GM19239 (cell line): ENCODE measurements at places on chromosomes 1 and 21.

DNA sequence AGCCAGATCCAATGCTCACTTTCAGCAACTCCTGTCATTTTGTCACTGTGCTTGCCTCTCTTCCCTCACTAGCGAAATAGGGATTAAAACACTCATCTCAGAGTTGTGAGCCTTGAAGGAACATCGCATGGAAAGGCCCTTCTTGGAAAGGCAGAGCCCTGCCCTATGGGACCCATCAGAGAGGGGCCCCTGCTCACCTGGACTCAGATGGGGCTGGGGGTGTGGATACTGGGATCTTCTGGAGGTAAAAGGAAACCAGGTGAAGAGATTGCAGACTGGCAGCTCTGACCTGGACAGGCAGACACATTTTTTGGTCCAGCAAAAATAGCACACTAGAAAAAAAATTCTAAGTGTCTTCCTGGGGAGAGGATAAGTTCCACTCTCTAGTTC, 54.2 kb upstream of the EPS8L3 start:
- DNase-seq, result no peak

DNA sequence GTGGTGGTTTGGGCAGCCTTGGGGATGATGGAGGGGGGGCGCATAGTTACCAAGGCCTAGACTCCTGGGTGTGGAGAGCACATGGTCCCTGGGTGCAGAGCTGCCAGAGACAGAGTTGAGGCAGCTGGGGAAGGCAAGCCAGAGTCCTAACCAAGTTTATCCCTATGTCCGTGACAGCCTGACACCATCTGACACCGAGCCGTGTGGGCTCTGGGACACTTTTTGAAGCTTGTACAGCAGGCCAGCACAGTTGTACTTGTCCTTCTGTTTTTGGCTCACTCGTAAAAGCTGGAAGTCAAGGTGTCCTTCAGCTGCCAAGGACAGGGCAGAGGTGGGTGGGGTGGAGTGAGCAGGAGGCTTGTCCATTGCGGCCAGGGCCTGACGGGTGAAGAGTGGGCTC, 28.5 kb downstream of the SLC26A9 start:
- no peak for DNase-seq

- DNase-seq, result no peak
Measured at GRCh38 chr1:116457946-116458604, 85.0 kb downstream of the ATP1A1 start.

DNA sequence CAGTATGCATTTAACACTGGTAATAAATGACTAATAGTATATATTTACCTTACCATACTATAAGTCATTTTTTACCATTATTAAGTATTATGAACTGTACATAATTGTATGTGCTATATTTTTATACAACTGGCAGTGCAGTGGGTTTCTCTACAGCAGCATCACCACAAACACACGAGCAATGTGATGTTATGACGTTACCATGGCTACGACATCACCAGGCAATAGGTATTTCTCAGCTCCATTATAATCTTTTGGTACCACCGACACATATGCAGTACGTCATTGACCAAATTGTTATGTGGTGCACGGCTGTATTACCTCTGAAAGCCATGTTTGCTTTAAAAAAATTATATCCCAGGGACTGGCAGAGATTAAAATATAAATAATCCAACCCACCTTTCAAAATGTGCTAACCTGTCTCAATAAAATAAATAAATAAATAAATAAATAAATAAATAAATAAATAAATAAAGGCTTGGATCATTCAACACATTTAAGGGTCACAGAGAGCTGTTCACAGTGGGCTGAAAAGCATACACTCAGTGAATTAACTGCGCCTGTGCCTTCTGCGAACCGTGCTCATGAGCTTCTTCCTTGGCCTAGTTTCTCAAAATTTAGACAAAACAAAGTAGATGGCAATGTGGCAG, 121.4 kb upstream of the SLC35F3 start:
- DNase-seq, result no peak

- no peak for DNase-seq
Measured at GRCh38 chr1:108913105-108913948, 36.5 kb downstream of the GPSM2 start.
